Activated CD4-positive, alpha-beta T cell treated with anti-CD3 and anti-CD28 coated beads, Interleukin-2, amount 50 U/mL, for 4 hours (primary cell): ENCODE measurements at places on chromosomes 5 and 9.
A peak's percentile ranks its signal among the peaks of the same experiment; 100 is the strongest.

- DNase-seq: no peak
These were observed 332.8 kb upstream of the PTGER4 start for GRCh38 chr5:40346901-40347300.

DNA sequence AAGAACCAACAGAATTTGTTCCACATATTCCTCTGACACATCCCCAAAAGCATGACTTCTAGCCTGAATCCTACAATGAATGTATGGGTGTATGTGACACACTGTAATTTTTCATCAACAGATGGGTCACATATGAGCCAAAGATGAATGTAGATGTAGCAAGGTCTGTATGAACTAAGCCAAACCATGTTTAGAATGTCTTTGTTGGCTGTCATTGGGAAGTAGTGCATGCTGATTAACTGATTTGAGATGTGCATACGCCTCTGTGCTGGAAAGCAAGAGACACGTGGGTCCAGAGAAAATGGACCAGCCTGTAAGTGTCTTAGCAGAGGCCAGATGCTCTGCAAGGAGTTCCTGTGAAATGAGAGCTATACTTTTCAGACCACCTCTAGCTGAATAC, 222.0 kb downstream of the COMMD10 start:
- no peak for DNase-seq

DNA sequence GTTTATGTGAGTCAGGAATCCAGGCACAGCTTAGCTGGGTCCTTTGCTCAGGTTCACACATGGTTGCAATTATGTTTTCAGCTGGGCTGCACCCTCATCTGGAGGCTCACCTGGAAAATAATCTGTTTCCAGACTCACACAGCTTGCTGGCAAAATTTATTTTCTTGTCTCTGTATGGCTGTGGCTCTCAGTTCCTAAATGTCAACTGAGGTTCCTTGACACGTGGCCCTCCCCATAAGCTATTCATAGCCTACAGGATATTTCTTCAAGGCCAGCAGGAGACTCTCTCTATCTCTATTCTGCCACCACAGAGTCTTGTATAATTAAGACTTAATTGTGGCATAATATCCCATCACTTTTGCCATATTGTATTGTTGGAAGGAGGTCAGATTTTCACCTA, 732.0 kb downstream of the CDH18 start:
- no peak for DNase-seq

GRCh38 chr9:35029241-35029640, 39.7 kb downstream of the DNAJB5 start:
- DNase-seq: no peak

GRCh38 chr5:32753765-32754164, 42.6 kb downstream of the NPR3 start:
- no peak for DNase-seq

- no peak for DNase-seq
These were observed 1072.3 kb upstream of the DMAC1 start for GRCh38 chr9:8871796-8872445.

GRCh38 chr9:99109522-99109921, 4.6 kb downstream of the TGFBR1 start:
- no peak for DNase-seq

DNA sequence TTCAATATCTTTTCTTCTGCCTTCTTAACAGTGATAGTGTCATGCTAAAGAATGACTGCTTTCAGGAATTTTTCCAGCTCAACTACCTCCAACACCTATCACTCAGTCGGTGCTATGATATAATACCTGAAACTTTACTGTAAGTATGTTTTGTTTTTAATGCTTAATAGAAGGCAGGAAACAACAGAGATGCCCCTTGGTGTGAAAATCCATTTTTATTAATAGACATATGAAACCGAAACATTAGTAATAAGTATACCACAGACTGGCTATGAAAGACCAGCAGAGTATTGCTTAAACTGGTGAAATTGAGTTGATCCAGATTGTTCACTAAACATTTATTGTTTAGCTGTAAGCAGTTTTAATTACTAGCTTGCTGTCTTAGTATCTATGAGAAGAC, 25.2 kb downstream of the SKP2 start:
- DNase-seq: no peak

DNA sequence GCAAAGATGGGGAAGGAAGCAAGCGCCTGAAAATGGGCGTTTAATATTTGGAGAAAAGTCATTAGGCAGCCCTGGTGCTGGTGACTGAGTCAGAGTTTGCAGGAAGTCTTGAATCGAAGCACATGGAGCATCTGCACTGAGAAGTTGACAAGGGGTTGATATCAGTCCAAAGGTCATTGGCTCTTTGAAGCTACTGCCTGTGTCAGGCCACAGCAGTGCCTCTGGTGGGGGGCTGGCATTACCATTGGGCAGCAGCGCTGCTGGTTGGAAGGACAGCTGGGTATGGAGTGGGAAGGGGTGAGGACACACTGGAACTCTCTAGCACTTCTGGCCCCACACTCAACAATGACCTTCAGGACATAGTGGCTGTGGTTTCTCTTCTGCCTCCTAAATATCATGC, 150.4 kb upstream of the ERCC6L2 start:
- peak; percentile 11 for DNase-seq

GRCh38 chr9:127336506-127337352, 60.2 kb upstream of the SLC2A8 start:
- DNase-seq: no peak

GRCh38 chr5:126354858-126355731, 68.1 kb upstream of the GRAMD2B start:
- no peak for DNase-seq

GRCh38 chr5:1222621-1223277, 2.4 kb upstream of the SLC6A18 start:
- DNase-seq: no peak
